ENCODE measurements at places on chromosomes 6 and 20. TPM values are rescaled to one million over a fixed set of nuclear protein-coding genes. Genes with fewer than 3 reads are reported as not detected.

DNA sequence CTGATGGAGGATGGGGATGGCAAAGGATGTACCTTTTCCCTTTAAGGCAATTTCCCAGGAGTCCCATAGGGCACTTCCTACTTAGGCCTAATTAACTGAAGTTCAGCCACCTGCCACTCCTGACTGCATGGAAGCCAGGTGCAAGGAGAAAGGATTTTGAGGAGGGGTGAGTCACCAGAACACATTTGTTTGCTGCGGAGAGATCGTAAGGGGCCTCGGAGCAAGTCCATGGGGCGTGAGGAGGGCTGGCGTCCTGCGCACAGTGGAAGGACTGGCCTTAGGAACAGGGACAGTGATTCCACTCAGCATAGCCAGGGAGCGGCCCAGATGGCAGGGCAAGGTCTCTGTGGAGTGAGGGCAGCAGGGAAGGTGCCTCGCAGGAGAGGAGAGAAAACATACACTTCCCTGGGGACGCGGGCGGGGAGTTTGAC, 11.8 kb upstream of the MAP1LC3A start:
- no peaks in the 10 kb centered on the region for H3K36me3 ChIP-seq
- no peak overlapping the region for H3K27ac ChIP-seq
- H3K4me1 ChIP-seq: peaks cover 25% of the 10 kb centered on the region
- no peak overlapping the region for H3K4me3 ChIP-seq
- H3K27me3 ChIP-seq: no peaks in the 10 kb centered on the region
- no peak for DNase-seq

The DBNDD2 gene
- 18.4 TPM for total RNA-seq

DNA sequence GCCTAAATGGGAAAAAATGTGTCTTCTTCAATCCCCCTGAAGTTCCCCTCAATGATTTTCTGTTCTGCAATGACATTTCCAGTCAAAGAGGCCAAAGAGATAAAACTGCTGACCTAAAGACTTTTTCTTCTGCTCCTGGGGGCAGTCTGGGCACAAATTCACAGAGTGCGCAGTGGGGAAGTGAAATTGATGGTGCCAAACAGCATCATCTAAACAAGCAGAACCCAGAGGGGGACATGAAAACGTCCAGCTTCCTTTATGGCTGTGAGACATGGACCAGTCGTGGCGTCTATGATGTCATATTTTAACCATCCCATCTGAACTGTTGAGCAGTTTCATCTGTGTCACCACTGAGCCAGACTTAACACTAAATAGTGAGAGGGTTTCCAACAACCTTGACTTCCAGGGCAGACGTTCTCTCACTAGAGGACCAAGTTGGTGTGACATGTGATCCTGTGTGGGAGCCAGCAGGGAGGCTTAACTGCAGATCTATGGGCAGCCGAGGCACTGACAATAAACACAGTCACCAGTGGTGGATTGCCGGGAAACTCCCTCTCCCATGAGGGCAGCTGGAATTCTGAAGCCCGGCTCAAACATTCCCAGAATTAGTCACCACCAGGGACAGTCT, 12.4 kb downstream of the SCML4 start:
- H3K36me3 ChIP-seq: no peaks in the 10 kb centered on the region
- DNase-seq: no peak
- peaks cover 49% of the 10 kb centered on the region for H3K4me1 ChIP-seq
- H3K27ac ChIP-seq: no peak overlapping the region

The NECAB3 gene
- 23.4 TPM for total RNA-seq

DNA sequence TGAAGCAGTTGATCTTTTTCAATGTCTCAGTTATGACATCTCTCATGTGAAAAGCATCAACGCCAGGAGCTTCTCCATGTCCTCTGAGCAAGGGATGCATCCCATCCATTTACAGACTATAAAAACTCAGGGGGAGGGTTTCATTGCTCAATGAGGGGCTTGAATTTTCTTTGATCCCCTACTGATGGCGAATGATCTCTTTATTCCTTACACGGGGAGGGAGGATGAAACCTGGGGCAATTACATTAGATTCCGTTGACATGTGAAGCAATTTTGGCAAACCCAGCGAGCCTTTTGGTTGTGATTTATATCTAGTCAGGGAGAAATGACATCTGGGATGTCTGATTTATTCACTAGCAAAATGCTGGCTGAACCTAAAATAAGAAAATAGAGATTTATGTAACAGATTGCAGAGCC, 268.9 kb downstream of the HIVEP2 start:
- no peaks in the 10 kb centered on the region for H3K36me3 ChIP-seq
- peaks cover 13% of the 10 kb centered on the region for H3K4me1 ChIP-seq
- no peak overlapping the region for H3K27ac ChIP-seq
- no peak overlapping the region for H3K4me3 ChIP-seq
- no peak for DNase-seq
- no peaks in the 10 kb centered on the region for H3K27me3 ChIP-seq

The ZNF76 gene
- total RNA-seq: 97.5 TPM

The MBOAT1 gene
- total RNA-seq: 24.6 TPM

Data from CD4-positive, alpha-beta memory T cell (primary cell).